ENCODE measurements at places on chromosomes 5 and 9. TPM values are rescaled to one million over a fixed set of nuclear protein-coding genes. Genes with fewer than 3 reads are reported as not detected.

DNA sequence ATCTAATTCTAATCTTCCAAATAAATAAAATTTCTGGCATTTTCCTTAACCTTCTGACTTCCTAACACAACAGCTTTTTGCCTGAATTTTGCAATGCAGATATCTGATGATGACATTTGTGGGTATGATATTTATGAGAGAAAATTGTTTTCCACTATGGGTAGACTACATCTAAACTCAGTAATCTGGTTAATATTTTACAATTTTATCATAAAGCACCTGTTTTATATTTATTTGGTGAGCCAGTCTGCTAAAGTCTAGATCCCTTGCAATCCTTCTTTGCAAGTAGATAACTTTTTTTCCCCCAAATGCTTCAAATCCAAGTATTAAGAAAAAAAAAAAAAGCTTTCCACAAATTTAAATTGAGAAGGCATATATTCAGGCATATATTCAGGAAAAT is 246.2 kb upstream of the DAB2 start:
- DNase-seq, result no peak

- DNase-seq, result no peak
Measured at GRCh38 chr5:83517688-83518085, 46.1 kb downstream of the VCAN start.

- DNase-seq, result no peak
Measured at GRCh38 chr9:123167474-123167873, 100.9 kb downstream of the STRBP start.

GRCh38 chr9:97710356-97711222 is 13.4 kb upstream of the XPA start:
- DNase-seq, result no peak

DNA sequence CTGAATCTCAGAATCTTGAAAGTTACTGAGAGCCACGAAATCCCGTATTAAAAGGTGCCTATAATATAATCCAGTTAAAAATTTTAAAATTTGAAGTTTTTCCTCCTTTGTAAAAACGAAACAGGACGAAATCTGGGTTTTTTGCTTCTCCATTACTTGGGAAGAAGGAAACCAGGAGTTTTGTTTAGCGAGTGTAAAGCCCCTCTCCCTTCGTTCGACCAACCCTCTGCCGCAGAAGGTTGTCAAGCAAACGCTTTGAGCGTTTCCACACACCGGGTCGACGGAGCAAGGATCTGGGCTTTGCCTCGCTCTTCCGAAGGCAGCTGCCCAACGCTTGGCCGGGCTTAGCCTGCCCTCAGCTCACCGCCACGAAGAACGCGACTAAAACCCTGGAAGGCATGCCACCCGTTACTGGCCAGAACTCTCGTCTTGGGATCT is 1.6 kb upstream of the FOXE1 start:
- no peak for DNase-seq

- DNase-seq, result no peak
Measured at GRCh38 chr5:176740131-176740701, 70.1 kb upstream of the UNC5A start.

DNA sequence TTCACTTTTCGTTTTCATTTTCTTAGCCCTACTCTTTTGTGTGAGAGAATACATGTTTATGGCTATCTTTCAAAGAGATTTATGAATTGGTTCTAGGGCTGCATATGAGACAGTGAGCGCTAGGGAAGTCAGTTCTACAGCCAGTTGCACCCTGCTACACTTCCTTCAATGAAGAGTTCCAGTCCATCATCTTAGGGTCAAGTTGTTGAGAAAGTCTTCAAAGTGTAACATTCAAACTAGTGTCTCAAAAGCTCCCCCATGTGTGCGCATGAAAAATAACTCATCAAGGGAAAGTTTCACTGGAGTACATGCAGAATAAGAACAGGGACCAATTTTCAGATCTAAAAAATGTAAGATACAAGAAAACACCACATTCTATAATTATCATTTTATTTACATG is 317.2 kb downstream of the DEPDC1B start:
- DNase-seq, result no peak

- no peak for DNase-seq
Measured at GRCh38 chr5:93819668-93820067, 78.3 kb upstream of the POU5F2 start.

DNA sequence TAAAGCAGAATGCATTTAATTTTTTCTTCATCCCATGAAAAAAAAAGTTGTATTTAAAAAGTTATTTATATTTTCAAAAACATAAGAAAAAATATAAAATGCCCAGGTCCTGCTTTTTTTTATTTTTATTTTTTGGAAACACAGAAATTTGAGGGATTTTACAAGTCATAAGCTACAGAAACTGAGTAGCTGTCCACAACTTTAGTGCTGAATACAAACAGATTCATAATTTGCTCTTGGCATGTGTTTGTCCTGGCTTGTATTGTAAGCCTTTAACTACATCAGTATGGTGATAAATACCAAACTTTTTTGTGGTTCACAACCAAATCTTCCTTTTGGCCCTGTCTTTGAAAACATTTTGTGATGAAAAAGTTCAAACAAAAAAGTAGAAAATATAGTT is 7.5 kb upstream of the PLCXD3 start:
- no peak for DNase-seq

DNA sequence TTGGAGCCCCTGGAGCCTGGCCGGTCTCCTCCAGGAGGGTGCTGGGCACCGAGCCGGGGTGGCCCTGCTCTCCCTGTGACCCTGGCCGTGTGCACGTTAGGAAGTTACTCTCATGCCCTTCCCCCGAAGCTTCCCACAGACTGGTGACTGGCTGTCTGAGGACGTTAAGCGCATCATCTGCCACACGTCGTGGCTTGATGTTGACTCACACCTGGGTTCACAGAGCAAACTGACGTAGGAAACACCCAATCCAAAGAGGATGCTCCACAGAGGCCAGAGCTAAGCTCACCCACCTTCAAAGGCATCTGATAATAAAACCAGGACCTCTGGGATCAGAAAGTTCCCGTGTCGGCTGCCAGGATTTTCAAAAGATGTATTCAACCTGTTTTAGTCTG is 152.9 kb upstream of the PHYKPL start:
- DNase-seq, result peak; percentile 30

GRCh38 chr5:139640421-139641115 is 7.6 kb upstream of the CXXC5 start:
- peak; percentile 55 for DNase-seq

DNA sequence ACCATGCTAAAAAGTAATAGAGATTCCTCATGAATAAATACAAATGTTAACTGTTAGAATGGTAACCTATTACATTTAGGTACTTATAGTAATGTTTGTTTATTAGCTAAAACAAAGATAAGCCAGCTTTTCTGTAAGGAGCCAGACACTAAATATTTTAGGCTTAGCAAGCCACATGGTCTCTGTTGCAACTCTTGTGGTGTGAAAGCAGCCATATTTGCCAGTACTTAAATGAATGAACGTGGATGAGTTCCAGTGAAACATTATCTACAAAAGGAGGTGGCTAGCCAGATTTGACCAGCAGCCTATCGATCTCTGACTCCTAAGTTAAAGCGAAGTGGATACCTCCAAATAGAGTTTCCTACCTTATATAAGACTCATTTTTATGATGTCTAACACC is 331.6 kb downstream of the CDH12 start:
- no peak for DNase-seq

DNA sequence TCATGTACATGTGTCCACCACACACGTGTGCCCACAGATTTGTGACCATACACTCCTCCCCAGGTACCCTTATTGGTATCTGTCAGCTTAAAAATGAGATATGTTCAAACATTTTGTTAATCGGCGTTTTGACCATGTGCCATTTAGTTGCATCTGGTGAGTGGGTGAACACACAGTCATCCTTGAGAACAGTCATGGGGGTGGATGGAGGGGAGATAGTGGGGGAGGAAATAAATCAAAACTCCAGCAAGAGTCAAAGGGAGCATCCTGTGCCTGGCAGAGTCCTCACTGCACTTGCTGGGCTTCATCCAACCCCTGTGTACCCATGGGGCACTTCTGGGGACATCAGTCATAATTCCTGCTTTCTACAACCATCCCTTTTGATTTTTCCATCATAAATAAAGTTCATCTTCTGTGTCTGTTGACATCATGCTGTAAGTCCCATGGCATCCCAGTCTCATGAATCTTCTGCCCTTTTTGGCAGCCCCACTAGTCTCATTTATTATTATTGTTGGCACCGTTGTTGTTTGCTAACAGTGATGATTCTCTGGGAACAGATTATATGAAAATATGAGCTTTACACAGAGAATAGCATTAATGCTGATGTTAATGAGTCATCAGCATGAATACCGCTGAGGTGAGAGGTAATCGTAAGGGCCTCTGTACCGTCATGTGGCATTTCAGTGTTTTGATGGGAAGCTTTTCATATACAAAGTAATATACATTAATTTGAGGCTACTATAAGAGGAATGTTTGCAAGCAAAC is 24.4 kb upstream of the CLK4 start:
- DNase-seq, result no peak

DNA sequence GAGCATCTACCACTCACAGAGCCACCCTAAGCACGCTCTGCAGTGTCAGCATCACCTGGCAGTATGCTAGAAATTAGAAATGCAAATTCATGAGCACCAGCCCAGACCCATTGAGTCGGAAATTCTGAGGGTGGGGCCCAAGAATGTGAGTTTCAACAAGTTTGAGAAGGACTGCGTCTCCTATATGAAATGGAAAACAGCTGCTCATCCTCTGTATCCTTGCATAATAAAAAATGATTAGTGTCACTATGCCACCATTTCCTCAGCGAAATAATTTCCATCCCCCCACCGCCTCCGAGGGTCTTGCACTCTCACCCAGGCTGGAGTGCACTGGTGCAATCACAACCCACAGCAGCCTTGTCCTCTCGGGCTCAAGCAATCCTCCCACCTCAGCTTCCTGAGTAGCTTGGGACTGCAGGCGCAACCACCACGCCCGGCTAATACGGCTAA is 1.3 kb upstream of the IQGAP2 start:
- no peak for DNase-seq

- no peak for DNase-seq
Measured at GRCh38 chr9:89440548-89440947, 57.4 kb downstream of the SEMA4D start.

GRCh38 chr9:122394265-122395125 is 23.7 kb downstream of the PTGS1 start:
- DNase-seq, result peak; percentile 55

DNA sequence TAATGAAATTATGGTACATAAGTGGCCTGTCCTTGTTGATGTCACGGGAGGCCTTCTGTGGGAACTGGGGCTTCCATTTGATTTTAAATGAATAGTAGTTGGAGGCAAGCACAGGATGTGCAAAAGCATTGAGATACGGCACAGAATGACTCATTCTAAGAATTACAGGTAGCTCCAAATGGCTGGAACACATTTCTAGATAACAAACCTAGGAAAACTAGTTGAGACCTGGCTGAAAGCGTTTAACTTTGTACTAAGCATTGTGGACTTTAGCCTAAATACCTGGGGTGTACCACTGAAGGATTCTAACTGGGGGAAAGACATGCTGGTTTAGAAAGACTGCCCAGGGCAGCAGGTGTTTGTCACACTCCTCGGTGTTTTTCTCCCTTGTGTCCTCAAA is 9.4 kb downstream of the SKP2 start:
- no peak for DNase-seq

- no peak for DNase-seq
Measured at GRCh38 chr5:145483212-145483611, 351.9 kb downstream of the PRELID2 start.

GRCh38 chr9:7103367-7103766 is 345.6 kb downstream of the KDM4C start:
- no peak for DNase-seq

- no peak for DNase-seq
Measured at GRCh38 chr5:127660047-127660733, 11.3 kb downstream of the CTXN3 start.

DNA sequence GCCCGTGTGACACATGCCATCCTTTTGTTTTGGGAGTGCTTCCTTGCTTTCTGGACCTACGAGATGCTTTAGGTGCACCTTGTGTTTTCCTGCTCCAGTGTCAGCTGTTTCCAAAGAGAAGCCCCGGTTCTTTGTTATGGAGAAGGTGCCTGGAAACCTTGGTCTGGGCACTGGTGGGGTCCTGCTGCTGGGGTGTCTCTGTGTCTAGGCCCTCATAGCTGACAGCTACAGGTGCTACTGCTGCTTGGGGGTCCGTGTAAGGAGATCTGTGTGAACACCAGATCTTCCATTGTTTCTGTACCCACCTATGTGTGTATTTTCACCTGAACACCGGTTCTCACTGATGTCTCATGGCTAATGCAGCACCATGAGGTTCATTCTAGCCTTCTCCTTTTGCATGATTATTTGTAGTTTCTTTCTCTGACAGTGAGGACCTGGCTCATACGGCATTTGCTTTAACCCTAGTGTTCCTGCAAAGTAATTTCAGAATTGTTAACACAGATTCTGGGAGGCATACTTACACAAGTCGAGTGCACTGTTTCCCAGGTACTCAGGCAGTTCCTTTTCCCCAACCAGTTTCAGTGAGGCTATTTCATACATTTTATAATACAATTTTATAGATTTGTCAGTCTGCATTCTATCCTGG is 13.2 kb upstream of the FAM120AOS start:
- no peak for DNase-seq

GRCh38 chr9:84759300-84759750 is 89.8 kb downstream of the NTRK2 start:
- no peak for DNase-seq

DNA sequence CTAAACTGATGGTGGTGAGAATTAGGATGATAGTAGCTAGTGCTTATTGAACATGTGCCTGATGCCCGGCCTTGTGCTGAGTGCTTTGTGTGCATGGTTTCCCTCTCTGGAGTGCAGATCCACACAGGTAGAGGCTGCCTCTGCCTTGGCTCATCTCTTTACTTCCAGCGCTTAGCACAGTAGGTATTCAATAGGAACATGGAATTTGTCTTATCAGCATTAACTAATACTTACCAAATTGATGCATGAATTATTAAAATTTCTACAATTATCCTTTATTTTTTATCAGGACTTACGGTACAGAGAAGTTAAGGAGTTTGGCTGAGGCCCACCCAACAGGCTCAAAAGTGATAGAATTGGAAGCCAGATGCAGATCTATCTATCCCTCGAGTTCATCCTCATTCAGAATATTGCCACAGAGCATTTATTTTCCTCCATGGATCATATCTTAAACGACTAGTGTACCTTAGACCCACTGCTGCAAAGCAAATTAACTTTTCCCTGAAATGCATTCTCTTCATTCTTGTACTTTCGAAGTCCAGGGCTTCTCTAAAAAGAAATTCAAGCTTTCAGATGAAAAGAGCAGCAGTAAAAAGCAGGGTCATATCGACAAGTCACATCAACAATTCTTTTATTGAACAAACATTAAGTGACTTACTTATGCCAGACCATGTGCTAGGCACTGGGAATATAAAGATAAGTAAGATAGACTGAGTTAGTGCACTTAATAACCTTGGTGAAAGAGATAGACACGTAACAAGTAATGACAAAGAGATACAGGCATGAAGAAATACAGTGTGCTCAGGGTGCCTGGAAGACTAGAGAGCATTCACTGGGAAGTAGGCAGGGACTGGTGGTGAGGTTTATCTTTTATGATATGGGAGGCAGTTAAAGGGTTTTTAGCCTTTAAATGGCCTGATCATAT is 290.0 kb downstream of the ARRDC3 start:
- no peak for DNase-seq

IRGM gene
- total RNA-seq, result not detected

CD72 gene
- 0.60 TPM for total RNA-seq

SLC2A6 gene
- 3.5 TPM for total RNA-seq

MCTP1 gene
- total RNA-seq, result 5.7 TPM

ALDH1A1 gene
- total RNA-seq, result 40.8 TPM

All from right cardiac atrium (tissue), 5 donors.